H7 (cell line): ENCODE measurements at places on chromosomes 5 and 9. TPM values are rescaled to one million over a fixed set of nuclear protein-coding genes. Genes with fewer than 3 reads are reported as not detected.

NSA2 gene
- 44.9 and 68.7 TPM in 2 replicates for total RNA-seq

PCDHGA6 gene
- 0.04 TPM in 1 of 2 replicates, not detected in the other for total RNA-seq

RC3H2 gene
- total RNA-seq = 21.6 and 28.0 TPM in 2 replicates

NSD1 gene
- 43.4 and 51.2 TPM in 2 replicates for total RNA-seq

PCDHGA8 gene
- total RNA-seq = 0.22 TPM in 1 of 2 replicates, not detected in the other

- DNase-seq = no peak
Observed at GRCh38 chr5:14364096-14364495, 217.5 kb upstream of the OTULINL start.

- no peak for DNase-seq
Observed at GRCh38 chr5:1908931-1909330, 26.2 kb upstream of the IRX4 start.

- DNase-seq = no peak
Observed at GRCh38 chr9:129606161-129607026, 14.5 kb downstream of the C9orf50 start.

GRCh38 chr9:108209132-108209685 is 646.6 kb downstream of the ACTL7B start:
- DNase-seq = no peak

GRCh38 chr5:179326122-179326927 is 18.9 kb downstream of the ADAMTS2 start:
- DNase-seq = peak; percentile 99

- no peak for DNase-seq
Observed at GRCh38 chr5:53508125-53508524, 27.7 kb downstream of the FST start.

DNA sequence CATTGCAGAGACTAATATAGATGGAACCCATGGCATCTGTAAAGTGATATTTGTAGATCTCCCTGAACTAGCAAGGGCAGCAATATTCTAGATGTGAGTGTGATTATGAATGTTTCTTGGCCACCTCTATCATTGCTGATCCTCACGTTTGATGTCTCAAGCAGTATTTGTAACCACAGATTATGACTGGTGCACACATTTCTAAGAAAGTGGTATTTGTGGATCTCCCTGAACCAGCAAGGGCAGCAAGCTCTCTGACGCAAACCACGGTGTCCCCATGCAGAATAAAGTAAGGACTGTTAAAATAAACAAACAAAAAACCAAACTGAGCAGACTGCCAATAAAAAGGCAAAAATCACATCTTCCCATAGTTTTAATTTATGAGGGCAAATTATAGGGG is 301.3 kb downstream of the CSNK1G3 start:
- DNase-seq = no peak

DNA sequence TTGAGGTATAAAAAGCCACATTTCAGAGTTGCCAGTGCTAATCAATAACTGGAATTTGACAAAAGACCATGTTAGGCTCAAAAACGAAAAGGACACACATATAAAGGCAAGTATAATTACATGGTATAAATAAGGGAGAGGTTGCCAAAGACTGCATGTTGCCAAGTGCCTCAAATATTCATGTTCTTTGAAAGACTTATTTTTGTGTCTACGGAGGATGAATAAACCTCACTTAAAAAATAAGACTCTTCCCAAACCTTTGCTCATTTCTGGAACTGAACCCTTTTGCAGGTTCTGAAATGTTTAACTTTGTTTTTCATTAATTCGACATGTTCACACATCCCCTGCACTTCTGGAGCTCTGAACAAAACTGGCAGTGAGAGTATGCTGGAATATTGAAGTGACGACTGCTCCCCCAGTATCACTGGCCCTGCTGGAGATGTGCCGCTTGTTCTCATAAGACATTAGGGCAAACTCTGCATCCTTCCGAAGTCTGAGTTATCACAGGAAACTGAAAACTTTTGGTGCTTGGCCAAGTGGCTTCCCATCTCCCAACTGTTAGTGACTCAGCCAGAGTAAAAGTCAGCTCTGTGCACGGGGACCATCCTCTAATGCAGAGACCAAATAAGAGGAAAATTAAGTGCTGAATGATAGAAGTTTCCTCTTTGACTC is 336.8 kb downstream of the GLIS3 start:
- no peak for DNase-seq

DNA sequence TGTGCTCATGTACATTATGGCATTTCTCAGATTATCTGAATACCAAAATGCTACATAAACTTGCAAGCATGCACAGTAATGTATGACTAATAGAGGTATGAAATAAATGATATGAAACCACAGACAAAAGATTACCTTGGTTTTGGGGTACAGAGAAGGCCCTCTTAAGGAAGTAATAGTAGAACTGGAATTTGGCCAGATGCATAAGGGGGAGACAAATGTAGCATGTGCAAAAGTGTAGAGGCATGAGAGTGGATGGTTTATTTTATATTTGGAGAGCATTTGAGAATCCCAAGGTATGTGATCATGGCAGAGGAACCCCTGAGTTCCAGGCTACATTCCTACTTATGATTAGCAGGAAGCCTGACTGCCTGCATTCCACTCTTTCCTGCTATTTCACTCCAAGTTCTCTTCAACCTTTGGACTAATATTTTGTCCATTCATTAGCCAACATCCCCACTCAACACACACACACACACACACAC is 74.2 kb downstream of the MAMDC2 start:
- DNase-seq = no peak

DNA sequence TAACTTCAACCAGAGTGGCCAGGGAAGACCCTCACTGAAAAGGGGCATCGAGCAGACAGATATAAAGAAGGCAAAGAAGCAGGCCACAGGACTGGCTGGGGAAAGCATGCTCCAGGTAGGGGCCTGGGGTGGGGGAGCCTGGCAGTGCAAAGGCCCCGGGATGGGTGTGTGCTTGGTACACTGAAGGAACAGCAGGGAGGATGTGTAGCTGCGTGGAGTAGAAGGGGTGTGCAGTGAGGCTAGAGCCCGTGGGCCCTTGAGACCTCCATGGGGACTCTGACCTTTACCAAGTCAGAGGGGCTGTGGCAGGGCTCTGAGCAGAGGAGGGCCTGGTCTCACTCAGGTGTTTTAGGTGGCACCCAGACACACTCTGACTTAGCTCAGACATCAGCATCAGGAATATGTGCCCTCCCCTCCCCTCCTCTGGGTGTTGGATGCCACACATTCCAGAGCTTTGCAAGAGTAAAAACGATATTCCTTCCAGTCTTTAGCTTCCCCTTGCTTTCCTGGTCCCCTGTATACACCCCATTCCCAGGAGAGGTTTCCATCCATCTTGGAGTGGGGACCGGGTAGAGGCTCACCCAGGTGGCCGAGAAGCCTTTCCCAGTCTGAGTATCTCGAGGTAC is 7.6 kb downstream of the TRIM7 start:
- DNase-seq = no peak

GRCh38 chr5:77518304-77518703 is 26.2 kb upstream of the WDR41 start:
- DNase-seq = peak; percentile 4

GRCh38 chr5:67910546-67910945 is 305.0 kb upstream of the PIK3R1 start:
- DNase-seq = no peak

GRCh38 chr5:119789406-119790117 is 160.2 kb downstream of the FAM170A start:
- DNase-seq = no peak

- DNase-seq = no peak
Observed at GRCh38 chr5:180910182-180910581, 11.2 kb downstream of the BTNL8 start.

DNA sequence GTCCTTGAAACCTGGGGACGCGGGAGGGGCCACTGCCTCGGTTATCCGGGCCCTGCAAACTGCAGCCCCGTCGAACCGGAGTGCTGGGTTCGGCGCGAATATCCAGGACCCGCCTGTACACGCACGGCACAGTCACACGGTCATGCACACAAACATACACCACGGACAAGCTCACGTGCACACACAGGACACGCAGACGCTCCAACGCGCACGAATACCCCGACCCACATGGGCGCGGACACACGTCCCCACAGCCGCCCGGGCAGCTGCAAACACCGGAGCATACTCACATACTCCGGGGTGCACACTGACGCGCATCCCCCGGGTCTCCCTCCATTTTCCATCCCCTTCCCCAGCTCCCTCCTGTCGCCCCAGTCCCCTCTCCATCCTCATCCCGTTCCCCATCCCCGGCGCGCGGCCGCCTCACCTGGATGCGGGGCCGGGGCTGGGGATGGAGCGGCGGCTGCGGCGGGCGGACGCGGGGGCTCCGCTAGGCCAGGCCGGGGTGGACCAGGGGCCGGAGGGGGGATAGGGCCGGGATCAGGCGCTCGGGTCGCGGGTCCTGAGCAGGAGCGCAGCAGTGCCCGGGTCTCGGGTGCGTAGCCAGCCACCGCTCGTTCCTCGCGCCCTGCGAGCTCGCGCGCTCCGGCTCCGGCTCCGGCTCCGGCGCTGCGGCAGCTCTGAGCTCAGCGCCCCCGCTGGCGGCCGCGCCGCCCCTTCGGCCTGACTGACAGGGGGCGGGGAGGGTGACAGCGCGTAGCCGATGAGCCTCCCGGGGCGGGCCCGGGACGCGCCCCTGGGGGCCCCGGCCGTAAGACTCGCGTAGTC is at the start of the genes EIF4E1B and SNCB:
EIF4E1B (plus strand) TSS at position 823 of the 828 bp plus-strand sequence. CDS start 12,113 bp downstream, outside the sequence.
SNCB (minus strand) TSS at position 682 of the 828 bp plus-strand sequence. CDS start 880 bp downstream, outside the sequence.
- DNase-seq = peak; percentile 95

DNA sequence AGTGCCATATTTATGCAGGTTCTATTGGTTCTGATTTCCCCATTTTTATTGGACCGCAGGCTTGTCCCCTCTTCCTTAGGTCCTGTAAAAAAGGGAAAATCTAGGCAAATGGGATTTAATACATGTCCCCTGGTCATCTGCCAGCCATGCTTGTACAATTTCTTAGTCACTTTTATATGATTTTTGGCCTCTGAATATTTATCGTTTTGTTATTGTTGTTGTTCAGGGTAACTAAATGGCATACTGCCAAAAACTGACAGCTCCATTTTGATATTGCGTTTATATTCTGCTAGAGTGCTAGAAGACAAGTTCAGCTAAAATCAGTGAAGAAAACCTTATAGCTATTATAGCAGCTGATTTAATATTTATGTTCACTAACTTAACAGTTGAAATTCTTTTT is 770.2 kb upstream of the FAM174A start:
- DNase-seq = no peak

DNA sequence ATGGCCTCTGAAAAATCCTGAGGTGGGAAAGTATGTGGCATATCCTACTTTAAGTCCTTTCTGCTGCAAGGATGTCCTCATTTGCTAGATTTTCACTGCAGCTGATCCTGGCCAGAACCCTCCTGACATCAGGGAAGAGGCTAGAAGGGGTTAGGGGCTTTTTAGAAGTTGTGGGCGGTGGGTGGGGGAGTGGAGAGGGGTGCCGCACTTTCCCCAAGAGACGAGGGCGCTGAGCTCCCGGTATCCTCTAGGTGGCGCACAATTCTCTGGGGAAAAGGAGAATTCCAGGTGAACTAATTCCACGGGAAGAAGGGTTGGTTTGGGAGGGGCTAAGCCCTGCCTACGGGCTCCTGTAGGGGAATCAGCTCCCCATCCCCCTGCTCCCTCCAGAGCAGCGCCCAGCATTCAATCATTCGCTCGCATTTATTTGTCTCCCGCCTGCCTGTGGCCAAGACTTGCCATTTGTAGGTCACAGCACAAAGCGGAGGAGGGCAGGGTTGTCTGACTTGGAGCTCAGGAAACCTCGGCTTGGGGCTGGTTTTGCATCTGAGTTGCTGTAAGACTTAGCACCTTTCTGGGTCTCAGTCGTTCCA is 42.9 kb upstream of the HAND1 start:
- peak; percentile 94 for DNase-seq

DNA sequence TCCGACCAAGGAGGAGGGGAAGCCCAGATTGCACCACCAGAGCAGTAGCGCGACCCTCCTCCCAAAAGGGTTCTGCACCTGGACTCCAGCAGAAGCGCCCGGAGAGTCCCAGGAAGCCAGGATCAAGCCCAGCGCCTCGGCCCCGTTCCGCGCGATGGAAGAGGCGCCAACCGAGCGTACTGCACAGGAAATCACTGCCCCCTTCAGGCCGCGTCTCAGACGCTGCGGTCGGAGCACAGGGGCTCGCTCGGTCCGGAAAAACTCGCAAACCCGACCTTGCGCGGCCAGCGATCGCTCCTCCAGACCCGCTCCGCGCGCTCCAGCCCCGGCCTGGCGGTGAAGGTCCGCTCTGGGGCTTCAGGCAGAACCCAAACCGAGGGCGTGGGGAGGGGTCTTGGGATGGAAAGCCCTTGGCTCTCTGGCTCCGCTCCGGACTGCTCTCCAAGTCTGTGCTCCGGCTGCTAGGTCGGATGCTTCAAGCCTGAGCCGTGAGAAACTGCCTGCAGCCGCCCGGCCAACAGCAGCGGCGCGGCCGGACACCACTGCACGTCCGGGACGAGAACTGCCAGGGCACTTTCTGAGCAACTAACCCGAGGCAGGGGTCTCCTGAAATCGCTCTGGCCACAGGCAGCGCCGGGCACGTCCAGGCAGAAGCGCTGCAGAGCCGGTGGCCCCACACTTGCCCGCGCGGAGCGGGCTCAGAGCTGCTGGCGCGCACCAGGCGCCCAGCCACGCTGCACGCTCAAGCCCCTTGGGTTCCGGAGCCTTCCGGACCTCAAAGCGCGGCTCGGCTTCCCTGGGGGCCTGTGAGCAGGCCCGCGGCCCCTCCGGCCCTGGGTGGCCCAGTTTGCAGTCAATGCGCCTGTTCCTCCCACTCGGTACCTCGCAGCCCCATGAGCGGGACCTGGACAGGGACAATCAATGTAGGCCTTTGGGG is 1.3 kb downstream of the GABBR2 start:
- DNase-seq = peak; percentile 91

GRCh38 chr5:59038798-59039295 is 456.0 kb downstream of the RAB3C start:
- no peak for DNase-seq

DNA sequence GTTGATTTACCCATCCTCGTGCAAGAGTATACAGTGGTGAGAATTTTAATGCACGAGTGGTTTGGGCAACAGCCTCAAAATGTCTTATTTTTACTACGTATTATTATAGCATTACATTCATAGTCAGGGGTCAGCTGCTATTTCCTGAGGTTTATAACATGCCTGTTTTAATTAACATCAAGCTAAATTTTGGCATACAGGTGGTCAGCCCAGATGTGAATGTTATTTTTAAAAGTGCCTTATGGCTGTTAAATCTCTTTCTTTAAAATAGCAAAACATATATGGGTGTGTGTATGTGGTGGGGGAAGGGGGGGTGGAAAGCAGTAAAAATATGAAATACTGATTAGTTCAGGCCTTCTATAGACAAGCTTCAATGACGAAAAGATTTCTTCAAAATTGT is 424.5 kb upstream of the CLINT1 start:
- DNase-seq = no peak

DNA sequence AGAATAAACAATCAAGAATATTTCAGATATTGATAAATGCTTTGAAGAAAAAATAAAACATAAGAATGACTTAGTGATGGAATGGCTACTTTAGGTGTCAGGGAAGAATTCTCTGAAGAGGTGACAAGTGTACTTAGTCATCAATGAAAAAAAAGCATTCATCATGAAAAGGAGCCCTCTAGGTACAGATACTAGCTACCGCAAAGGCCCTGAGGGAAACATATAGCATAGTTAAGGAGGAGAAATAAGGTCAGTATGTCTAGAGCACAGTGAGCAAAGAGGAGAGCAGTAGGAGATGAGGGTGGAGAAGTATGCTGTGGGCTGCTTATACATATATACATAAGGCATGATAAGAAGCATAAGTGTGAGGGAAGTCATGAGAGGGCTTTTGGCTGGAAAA is 41.8 kb downstream of the CSF2 start:
- no peak for DNase-seq

- peak; percentile 15 for DNase-seq
Observed at GRCh38 chr9:85543196-85543595, 198.6 kb downstream of the AGTPBP1 start.

GRCh38 chr9:95305770-95306492 is 11.6 kb downstream of the FANCC start:
- DNase-seq = no peak

GRCh38 chr5:124590686-124591085 is 155.8 kb downstream of the ZNF608 start:
- DNase-seq = no peak

GRCh38 chr9:37060833-37061232 is 26.8 kb upstream of the PAX5 start:
- no peak for DNase-seq
